ENCODE measurements at places on chromosomes 12 and 14. TPM values are rescaled to one million over a fixed set of nuclear protein-coding genes. Genes with fewer than 3 reads are reported as not detected.

The HRK gene
- total RNA-seq: 0.41 TPM

The FZD10 gene
- total RNA-seq: 0.41 TPM

The KLHDC1 gene
- total RNA-seq: 27.3 TPM

The RAPGEF3 gene
- 7.7 TPM for total RNA-seq

The SSPN gene
- total RNA-seq: 4.1 TPM

The USP5 gene
- 77.5 TPM for total RNA-seq

The ASCL1 gene
- 8.2 TPM for total RNA-seq

The GDF3 gene
- total RNA-seq: not detected

The KRT75 gene
- not detected for total RNA-seq

The TSPAN19 gene
- not detected for total RNA-seq

The SYCP3 gene
- total RNA-seq: 0.82 TPM

The GUCY2C gene
- total RNA-seq: under 0.01 TPM

The GPR84 gene
- total RNA-seq: not detected
